Left hindlimb (tissue), 1 donor: ENCODE measurements at places on chromosomes 13 and 19.

DNA sequence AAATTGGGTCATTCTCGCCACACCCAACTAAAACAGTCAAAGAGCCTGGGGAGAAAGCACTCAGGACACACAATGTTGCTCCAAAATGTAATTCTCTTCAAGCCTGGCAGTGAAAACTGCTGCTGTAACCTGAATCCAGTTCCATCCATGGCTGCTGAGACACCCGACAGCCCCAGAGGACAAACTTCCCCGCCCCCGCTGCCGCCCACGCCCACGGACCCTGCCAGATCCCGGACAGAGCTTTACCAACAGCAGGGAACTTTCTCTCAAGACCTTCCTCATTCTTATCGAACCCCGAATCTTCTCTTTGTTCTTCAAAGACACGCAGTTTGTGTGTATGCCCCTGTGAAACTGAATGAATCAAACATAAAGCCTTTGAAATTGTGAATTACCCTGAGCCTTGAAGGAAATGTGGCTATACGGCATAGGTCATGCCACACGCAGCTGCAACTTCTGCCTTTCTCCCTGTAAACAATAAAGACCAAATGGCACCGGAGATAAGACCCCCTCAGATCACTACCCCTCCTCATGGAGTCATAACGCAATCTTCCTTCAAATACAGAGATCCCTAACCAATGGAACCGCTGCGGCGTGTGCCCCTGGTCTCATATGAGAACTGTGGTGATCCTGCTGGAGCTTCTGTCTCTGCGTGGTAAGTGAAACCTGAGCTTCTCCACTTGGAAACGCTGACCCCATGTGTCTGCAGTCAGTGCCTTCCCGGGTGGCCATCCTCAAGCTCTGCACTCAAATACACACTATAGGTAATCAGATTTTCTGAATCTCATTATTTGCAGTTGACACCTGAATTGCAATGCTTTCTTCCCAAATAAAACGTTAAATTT, 4.8 kb upstream of the LAMP1 start:
- DNase-seq = no peak

DNA sequence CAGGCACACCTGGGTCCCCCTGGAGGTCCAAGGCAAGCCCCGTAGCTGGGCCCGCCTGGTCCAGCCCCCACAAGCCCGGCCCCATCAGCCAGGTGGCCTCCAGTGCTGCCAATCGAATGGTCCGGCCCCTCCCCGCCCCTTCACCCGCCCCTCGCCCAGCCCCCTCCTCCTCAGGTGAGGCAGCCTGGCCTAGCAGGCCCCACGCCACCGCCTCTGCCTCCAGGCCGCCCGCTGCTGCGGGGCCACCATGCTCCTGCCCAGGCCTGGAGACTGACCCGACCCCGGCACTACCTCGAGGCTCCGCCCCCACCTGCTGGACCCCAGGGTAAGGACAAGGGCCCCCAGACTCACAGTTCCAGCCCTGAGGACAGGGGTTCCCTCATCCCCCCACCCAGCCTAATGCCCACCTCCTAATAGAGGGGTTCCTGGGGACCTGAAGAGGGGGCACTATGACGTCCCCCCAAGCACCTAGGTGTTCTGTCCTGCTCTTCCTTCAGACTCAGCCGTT, at the start of gene HPN:
TSS of gene HPN (plus strand) at position 174 of the 508 bp plus-strand sequence. CDS start 786 bp downstream, outside the sequence.
- DNase-seq = no peak

DNA sequence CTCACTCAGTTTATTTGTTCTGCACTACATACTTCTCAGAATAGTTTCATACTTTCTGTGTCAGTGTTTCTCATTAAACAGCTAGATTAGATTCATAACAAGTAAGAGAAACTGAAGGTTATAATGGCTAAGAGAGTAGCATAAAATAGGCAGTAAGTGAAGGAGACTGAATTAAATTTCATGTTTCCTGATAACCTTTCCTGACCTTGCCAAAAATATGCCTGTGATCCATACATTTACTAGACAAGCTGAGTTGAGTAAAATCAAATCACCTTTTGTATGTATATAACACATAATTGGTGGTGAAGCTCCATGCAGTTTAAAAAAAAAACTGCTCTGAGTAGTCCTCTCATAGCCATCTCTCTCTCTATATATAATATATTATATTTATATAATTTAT, 545.3 kb upstream of the PCDH20 start:
- DNase-seq = no peak

- no peak for DNase-seq
Observed at GRCh38 chr13:57970404-57970803, 338.9 kb downstream of the PCDH17 start.

DNA sequence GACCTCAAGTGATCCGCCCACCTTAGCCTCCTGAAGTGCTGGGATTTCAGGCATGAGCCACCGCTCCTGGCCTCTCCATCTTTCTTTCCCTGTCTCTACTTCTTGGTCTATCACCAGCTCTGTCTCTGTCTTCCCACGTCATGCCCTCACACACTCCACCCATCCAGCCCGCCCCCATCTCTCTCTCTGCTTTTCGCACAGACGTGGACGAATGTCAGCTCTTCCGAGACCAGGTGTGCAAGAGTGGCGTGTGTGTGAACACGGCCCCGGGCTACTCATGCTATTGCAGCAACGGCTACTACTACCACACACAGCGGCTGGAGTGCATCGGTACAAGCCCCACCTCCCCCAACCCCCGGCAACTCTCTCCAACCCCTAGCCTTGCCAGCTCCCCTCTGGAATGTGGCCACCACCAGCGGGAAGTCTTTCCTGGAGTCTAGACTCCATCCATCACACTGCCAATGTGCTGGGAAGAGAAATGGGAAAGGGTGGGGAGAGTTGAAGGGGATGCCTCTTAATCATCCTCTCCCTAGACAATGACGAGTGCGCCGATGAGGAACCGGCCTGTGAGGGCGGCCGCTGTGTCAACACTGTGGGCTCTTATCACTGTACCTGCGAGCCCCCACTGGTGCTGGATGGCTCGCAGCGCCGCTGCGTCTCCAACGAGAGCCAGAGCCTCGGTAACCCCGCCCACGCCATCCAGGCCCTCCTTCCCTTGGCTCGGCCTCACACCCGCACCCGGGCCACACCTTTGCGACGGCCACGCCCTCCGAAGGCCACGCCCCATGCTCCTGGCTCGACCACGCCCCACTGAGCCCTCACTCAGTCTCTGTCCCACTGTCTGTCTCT, 22.5 kb downstream of the LTBP4 start:
- no peak for DNase-seq

GRCh38 chr19:19487077-19487949, 28.0 kb downstream of the TSSK6 start:
- DNase-seq = no peak

- DNase-seq = no peak
Observed at GRCh38 chr19:53808710-53809125, 15.4 kb downstream of the NLRP12 start.

- no peak for DNase-seq
Observed at GRCh38 chr13:41785402-41786172, 175.3 kb downstream of the VWA8 start.

GRCh38 chr13:31887286-31887685, 144.3 kb upstream of the FRY start:
- no peak for DNase-seq

DNA sequence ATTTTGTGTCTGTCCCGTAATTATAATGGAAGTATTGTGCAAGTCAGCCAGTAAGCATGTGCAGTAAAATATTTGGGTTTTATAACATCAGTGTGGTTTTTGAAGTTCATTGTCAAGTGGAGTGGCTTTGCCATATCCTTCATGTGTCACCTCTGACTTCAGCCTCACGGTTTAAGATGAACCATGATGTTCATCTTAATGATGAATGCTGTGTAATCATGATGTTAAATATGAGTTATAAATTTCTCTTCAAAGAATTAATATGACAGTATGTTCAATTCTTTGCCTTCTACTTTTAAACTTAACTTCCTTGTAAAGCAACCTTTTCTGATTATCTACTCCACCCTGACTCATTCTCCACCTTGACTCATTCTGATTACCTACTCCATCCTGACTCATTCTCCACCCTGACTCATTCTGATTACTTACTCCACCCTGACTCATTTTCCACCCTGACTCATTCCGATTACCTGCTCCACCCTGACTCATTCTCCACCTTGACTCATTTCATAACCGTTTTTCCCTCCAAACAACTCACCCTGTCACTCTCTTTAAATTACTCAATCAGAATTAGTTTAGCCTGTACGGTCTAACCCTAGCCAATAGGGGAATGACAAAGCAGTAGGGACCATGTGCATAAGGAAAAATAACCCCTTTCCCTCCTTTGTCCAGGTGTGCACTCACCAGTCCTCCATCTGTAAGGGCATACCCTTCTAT, 50.3 kb upstream of the ANKRD10 start:
- DNase-seq = no peak

DNA sequence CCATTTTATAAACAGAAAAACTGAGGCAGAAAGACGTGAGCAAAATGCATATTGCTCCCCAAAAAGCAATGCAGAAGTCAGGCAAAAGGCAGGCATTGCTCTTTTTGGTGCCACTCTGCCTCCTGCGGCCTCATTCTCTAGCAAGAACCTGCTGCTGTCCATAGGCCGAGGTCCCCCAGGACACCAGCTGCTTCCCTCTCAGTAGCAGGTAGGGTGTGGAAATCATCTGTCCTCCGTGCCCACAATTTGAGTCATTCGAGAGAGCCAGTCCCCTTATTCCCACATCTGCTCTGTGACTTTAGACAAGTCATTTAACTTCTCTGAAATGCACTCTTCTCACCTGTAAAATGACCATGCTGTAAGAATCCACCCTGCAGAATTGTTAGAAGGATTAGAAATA, 50.0 kb downstream of the TNFRSF19 start:
- DNase-seq = no peak

DNA sequence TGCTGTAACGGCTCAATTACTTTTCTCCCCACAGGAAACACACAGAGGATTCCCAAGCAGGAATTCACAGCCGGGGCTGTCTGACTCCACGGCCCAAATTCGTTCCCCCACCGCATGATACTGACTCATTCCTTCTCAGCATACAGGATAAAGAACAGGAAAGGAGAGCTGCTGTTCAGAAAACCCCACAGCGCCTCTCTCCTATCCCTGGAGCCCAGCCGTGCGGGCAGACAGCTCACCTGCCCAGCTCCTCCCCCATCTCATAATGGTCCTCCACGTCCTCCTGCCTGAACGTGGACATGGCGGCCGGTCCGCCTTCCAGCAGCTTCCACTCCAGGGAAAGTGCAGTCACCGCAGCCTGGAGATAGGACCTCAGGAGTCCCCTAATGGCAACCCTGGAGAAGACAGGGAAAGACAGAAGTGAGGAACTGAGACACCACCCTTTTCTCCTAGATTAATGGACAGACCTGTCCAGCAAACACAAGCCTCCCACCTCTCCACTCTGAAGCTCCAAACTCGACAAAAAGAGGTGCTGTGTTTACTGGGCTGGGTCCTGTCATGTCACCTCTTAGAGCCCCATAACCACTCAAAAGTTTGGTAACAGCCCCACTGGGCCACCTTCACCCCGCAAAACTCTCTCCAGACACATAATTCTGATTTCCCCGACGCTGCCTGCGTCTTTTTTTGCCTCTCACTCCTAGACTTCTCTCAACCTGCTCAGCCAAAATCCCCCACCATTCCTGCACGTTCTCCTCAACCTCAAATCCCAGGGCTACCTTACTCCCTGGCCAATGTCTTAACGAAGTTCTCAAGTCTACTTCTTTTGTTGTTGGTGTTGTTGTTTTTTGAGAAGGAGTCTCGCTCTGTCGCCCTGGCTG, 1.2 kb downstream of the DAPK3 start:
- no peak for DNase-seq

DNA sequence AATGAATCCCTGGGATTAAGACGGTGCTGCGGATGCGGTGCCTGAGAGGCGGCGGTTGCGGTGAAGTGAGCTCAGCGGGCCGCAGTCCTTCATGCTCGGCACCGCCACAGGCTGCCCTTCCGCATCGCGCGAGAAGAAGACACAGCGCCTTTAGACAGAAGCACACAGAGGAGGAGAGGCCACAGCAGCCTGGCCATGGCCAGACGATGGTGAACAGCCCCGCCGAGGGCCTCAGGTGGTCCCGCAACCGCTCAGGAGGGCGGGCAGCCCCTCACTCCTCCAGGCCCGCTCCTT, 459.2 kb downstream of the MYO16 start:
- no peak for DNase-seq

GRCh38 chr13:46895381-46895780, 1.5 kb downstream of the HTR2A start:
- DNase-seq = no peak

DNA sequence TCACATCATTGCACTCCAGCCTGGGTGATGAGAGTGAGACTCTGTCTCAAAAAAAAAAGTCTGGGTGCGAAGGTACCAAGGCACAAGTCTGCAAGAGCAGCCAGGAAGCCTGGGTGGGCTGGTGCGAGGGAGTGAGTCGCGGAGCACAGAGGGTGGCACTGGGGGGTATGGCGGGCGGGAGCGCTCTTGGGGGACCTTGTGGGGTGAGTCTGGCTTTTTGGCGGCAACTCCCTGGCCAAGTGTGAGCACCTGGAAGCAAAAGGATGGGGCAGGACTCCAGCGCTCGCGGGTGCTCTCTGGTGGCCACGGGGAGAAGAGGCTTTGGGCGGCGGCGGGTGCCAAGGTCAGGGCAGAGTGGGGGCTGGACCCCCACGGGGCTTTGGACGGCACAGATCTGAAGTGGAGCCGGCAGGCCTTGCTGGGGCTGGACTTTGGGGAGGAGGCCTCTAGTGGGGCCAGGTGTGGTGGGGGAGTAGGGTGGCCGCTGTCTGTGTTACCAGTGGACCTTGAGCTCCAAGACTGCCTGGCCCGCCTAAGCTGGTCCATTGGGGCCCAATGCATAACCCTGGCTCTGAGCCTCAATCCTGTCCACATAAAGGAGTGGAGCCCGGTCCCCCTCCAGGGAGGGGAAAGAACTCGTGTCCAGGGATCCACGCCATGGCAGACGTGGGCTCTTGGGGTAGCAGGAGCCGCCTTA, 1.6 kb downstream of the P2RY11 start:
- peak; percentile 59 for DNase-seq

GRCh38 chr19:7074705-7075282, 5.3 kb downstream of the ZNF557 start:
- no peak for DNase-seq

- DNase-seq = peak; percentile 81
Observed at GRCh38 chr19:12985049-12985776, 10.1 kb upstream of the NFIX start.

DNA sequence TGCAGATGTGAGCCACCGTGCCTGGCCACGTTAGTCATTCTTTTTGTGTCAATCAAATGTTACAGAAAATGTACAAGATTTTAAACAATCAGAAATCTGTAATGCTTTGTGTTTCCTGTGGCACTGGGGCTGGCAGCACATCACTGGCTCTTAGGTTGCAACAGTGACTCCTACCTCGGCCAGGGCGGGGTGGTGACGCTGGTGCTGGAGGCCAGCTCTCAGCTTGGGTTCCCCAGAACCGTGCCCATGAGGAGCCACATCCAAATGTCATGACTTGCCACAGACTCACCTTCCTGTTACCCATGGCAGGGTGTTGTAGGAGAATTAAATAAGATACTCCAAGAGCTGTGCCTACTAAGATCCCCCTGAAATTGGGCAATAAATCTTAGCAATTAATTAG, 161.7 kb downstream of the TEX29 start:
- no peak for DNase-seq

GRCh38 chr19:39446365-39447084, 1.1 kb downstream of the SUPT5H start:
- DNase-seq = no peak

GRCh38 chr13:67139551-67139950, 90.6 kb downstream of the PCDH9 start:
- no peak for DNase-seq

GRCh38 chr13:82292334-82292733, 1589.9 kb downstream of the SLITRK1 start:
- no peak for DNase-seq
